Inflammatory macrophage (primary cell): ENCODE measurements at places on chromosomes 12 and 14.

- DNase-seq = no peak
Measured at GRCh38 chr12:31118347-31119191, 44.9 kb downstream of the DDX11 start.

GRCh38 chr12:14076538-14076937, 95.1 kb upstream of the GRIN2B start:
- DNase-seq = no peak

- no peak for DNase-seq
Measured at GRCh38 chr12:32970465-32971110, 74.0 kb upstream of the PKP2 start.

DNA sequence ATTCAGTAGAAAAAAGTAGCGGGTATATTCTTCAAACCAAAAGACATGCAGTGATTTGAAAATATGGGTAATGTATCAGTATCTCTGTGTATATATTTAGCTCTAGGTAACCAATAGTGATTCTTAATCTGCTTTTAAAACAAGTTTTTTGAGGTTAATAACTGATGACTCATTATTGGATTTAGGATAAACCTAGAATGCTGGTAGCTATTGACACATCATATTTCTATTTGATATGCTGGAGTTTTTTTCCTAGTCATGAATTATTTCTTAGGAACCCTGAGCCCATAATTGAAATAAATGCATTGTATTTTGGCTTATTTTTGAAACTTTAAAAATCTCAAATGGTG, 15.5 kb downstream of the ARF6 start:
- no peak for DNase-seq

DNA sequence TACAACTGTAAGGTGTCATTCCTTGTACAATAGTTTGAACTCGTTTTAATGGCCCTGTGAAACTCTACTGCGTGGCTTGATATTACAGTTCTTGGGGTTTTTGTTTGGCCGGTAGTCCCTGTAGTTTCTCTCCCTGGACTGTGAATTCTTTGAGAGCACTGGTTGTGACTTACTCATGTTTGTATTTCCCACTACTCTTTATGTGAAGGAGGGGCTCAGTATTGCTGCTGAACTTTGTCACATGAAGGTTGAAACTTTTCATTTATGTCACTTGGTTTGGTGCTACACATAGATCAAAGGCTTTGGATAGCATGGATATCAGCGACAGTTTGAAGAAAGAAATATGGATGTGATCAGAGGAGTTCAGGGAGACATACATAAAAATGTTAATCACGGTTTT, 1.5 kb upstream of the POU6F1 start:
- no peak for DNase-seq

- DNase-seq = no peak
Measured at GRCh38 chr12:33670284-33670683, 230.7 kb upstream of the SYT10 start.

DNA sequence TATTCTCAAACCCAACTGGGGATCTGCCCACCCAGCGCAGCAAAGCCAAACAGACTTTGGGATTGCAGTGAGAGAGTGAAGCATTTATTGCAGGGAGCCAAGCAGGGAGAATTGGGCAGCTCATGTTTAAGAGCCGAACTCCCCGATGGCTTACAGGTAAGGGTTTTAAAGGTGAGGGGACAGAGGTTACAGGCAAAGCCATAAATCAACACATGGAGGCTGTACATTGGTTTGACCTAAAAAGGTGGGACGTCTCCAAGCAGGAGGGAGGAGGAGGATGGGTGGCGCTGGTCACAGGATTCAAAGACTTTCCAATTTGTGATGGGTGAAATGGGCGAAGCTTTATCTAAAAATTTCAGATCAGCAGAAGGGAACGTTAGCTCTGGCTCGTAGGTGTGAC, 18.2 kb downstream of the OAS2 start:
- DNase-seq = no peak

DNA sequence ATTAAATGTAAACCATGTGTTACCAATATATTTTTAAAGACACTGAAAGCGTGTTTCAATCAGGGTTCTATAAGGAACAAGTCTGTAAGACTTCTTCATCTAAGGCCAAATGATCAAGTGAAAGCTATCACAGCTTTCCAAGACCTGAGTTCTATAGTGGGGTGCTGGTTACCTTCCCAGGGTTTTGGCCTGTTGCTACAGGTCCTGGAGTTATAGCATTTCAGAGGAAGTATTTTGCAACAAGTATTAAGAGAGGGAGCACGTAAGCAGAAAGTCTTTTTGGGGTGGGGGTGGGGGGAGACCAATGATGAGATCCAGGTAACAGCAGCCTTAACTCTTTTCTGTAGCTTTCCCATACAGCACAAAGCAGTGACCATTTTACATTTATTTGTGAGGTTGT, 43.8 kb downstream of the FOXN3 start:
- no peak for DNase-seq

DNA sequence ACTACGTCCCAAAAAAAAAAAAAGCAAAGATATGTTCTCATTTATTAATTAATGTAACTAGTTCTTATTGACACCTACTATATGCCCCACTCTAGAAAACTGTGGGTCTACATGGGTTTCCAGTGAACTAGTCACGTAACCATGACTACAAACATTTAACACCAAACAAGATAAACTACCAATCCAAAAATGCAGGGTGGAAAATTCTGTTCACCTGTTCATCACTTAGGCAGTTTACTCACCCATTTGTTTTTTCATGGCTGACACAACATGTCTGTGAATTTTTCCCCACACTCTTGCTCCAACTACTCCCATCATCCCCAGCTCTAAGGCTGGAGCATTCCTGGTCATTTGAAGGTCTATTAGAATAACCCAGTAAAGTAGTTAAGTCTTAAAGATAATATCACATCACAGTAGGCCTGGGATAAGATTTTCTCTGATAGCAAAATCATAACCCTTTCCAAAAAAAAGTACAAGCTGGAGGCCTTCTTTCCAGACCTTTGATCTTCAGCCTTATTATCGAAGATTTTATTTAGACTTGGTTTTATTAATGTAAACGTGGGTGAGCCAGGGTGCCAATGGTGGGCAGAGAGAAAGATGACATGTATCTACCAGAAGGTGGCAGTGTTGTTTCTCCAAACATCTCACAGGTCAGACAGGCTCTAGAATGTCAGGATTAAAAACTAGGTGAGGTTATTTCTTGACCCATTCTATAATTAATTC, 61.6 kb upstream of the DAAM1 start:
- DNase-seq = peak; percentile 53

- DNase-seq = no peak
Measured at GRCh38 chr14:99554757-99555531, 49.1 kb downstream of the CCDC85C start.

GRCh38 chr12:14959463-14959862, 1.9 kb downstream of the ARHGDIB start:
- peak; percentile 67 for DNase-seq

- DNase-seq = peak; percentile 92
Measured at GRCh38 chr12:72747111-72747849, 475.1 kb downstream of the TRHDE start.

- no peak for DNase-seq
Measured at GRCh38 chr14:99772371-99773283, 20.6 kb upstream of the EML1 start.

DNA sequence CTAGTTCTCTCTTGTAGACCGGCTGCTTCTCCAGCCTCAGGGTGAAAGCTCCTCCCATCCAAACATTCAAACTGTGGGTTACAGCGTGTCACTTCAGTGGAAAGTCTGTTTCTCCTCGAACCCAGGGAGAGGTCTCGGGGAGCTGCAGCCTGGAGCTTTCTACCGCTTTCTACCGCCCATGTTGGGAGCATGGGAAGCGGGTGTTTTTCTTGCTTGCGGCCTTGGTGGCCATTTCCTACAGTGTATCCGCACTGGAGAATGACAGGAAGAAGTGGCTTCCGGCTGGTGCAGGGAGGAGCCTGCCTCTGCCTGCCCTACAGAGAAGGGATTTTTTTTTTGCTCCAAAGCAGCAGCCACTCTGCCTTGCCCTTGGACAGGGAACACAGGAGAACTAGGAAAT, 21.2 kb downstream of the ZFP36L1 start:
- DNase-seq = peak; percentile 38

DNA sequence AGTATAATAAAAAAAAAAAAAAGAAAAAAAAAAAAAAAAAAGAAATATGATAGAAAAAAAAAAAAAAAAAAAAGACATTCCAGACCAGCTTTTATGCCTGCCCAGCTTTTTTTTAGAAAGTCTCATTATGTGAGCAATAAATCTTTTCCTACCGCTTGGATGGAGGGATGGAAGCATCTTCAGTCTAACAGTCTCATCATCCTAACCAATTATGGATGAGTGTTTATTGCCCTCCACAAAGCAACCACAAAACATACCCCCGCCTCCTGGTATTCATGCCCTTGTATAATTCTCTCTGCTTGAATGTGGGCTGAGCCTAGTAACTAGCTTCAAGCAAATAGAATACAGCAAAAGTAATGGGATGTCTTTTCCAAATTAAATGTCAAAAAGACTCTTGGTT, 33.7 kb upstream of the ADAMTS20 start:
- DNase-seq = no peak
